NCI-H460 (cell line): ENCODE measurements at places on chromosomes 5 and 9. TPM values are rescaled to one million over a fixed set of nuclear protein-coding genes. Genes with fewer than 3 reads are reported as not detected.

GRCh38 chr9:101707721-101708120 lies 30.7 kb downstream of the GRIN3A start:
- no peak for DNase-seq

DNA sequence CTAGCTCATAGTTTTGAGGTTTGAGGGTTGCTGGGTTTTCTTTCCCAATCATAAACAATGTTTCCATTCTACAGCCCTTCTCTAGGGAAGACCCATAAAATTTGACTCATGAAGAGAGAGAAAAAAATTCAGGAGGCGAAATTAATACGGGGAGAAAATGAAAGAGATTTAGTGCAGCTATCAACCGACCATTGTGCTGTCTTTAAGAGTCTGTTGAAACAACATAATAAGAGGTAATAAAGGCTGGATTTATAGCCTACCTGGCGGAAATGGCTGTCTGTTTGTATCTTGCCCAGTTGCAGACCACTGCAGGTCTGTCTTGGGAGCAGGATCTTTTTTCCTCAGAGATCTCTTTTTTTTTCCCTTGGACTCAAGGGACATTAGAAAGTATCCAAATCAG lies 66.9 kb downstream of the TLR4 start:
- DNase-seq: no peak

DNA sequence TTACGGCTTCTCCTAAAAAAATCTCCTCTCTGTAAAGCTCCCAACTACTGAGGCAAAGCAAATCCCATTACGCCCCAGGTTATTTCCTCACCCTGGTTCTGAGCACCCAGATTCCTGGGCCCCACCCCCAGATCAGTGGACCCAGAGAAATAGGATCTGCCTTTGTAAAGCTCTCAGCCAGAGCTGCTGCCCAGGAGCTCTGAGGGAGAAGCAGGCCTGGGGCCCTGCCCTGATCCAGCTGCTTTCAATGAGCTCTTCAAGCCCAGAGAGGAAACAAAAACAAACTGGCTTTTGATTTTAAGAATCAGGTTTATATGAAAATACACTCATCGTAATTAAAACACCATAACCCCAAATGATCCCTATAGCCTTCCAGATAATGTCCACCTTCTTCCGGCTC lies 124.5 kb downstream of the C5orf15 start:
- no peak for DNase-seq

DNA sequence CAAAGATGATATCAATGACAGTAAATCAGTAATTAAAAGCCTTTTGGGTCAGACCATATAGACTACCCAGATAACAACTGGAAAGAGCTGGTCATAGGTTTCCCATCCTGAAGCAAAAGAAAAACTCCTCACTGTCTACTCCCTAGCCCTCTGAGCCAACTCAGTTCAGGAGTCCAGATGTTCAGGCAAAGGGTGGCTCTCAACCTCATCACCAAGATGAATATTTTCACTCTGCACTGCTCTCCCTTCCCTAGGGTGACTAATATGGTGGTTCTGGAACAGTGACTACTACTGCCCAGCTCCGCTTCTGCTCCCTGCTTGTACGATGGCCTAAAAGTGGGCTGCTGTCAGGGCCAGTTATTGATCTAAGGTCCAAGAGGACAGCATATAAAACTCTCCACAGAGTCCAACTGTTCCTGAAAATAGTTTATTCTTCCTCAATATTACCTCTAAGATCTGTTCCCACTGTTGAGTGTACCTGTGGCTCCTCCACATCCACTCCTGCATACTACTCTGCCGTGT lies 263.4 kb upstream of the SLC30A5 start:
- no peak for DNase-seq

GRCh38 chr9:371349-371748 lies 156.7 kb downstream of the DOCK8 start:
- DNase-seq: no peak

The RNF183 gene
- 0.32 TPM in 1 of 2 replicates, not detected in the other for total RNA-seq
